ENCODE measurements at places on chromosomes 2 and 18.

- no peak for DNase-seq
Observed at GRCh38 chr18:23920054-23920453, 94.5 kb upstream of the TTC39C start.

DNA sequence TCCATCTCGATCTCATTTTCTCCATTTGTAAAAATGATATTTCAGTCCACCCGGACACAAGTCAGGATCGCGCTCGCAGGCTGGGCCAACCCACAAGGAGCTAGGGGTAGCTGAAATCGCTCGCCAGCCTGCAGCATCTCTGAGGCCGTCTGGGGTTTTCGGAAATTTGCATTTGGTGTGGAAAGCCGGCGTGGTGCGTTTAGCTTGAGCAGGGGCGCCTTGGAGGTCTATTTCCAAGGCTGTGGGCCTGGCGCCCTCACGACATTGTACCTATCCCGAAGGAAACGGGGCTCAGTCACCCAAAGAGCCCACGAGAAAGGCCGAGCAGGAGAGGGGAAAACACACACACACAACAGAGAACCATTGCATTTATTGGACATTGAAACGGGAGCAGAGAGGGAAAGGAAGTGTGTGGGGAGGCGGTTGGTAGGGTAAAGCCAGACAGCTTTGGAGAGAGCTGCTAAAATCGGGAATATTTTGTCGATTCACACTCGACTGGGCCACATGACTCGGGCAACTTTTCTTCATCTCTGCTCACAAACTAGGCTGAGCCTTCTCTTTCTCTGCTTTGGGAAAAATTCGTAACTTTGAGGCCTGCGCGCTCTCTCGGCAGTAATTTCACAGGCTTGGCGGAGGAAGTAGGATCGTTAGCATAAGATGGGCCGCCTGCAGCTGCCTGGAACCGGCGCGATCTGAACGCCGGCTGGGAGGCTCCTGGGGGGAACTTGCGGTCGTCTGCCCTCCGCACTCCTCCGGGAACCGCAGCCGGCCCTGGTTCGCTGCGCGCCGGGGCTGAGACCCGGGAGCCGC, 1.1 kb upstream of the HOXD8 start:
- DNase-seq: no peak

- DNase-seq: no peak
Observed at GRCh38 chr2:219510512-219511135, 3.7 kb upstream of the ASIC4 start.

- no peak for DNase-seq
Observed at GRCh38 chr2:189521699-189522434, 58.7 kb downstream of the SLC40A1 start.

DNA sequence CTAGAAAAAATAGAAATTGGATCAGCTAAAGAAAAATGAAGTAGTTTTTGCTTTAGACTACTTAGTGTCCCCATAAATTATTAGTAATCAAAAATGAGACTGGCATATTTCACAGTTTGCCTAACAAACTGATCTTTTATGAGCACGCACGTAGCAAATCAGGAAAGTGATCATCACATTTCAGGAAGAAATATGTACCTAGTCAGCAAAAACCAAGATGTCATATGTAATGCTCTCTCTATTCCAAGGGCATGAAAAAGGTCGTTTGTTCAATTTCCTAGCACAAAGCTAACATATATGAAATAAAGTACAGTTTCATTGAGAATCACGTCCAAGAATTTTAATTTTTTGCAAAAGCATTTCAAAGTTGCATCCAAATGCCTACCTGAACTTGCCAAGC, 600.4 kb upstream of the CHAC2 start:
- DNase-seq: no peak

- no peak for DNase-seq
Observed at GRCh38 chr2:113212245-113213060, 38.7 kb downstream of the PSD4 start.

Data from T-cell (primary cell).